ENCODE measurements at places on chromosomes 2 and 18.

DNA sequence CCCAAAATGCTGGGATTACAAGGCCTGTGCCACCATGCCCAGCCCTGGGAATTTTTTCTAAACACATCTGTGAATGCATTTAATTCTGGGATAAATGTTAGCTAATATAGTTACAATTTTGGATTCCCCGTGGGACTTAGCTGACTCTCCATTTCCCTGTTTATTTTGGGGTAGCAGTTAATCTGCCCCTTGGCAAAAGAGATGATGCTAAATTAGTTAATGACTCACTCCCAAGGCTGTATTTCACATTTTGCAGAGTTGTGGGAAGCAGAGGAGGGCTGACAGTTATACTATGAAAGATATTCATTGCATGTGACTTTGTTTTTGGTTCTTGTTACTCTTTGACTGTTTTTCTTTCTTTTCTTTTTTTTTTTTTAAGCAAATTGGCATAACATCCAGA lies 3.2 kb downstream of the MTHFD2 start:
- no peak for DNase-seq

- no peak for DNase-seq
Measured at GRCh38 chr2:134337631-134338030, 83.8 kb downstream of the MGAT5 start.

- DNase-seq: no peak
Measured at GRCh38 chr2:28247734-28248133, 144.9 kb upstream of the FOSL2 start.

DNA sequence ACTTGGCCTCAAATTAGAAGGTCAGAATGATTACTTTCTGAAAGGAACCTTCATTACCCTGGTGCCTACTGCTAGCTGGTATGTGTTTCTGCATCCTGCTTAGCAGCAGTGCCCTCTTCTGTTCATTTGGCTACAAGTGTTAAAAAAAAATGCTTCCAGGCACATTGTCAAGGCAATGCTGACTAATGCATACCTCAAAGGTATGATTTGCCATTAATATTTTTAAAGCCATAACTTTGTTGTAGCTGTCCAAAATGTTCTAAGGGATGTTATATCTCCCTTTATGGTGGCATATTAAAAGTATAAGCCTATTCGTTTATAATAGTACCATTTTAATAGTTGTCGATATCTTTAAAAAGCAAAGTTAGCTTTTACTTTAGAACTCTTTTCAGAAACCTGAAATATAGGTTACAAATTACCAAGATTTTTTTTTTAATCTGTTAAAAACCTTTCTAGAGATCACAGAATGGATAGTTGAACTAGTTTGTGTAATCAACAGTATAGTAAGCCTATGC lies 52.0 kb upstream of the FAM171B start:
- peak; percentile 18 for DNase-seq

DNA sequence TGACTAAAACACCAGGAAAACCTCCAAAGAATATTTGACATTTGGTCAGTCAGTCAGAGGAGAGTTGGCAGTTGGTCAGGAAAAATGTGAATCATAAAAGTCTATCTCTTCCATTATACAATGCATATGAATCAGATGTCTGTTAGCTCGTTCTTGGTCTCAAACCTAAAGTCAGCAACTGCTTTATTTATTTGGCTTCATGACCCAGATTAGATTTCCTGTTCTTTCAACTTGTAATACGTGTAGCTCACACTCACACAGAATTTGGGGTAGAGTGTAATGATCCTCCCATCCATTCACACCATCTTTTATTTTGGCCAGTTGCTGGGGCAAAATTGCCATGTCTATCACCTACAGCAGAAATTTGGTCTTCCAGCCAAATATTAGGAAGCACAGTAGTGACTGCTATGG lies 81.9 kb upstream of the COL5A2 start:
- DNase-seq: no peak

DNA sequence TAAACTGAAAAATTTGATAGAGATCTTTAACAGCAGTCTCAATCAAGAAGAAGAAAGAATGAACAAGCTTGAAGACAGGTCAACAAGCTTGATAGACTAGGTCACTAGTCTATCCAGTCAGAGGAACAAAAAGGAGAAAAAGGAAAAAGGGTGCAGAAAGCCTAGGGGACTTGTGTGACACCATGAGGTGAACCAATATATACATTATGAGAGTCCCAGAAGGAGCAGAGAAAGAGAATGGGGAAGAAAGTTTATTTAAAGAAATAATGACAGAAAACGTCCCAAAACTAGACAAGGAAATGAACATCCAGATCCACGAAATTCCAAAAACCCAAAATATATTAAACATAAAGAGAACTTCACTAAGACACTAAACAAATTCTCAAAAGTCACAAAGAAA lies 84.5 kb downstream of the VAPA start:
- no peak for DNase-seq

GRCh38 chr2:234076451-234076850 lies 25.9 kb downstream of the SPP2 start:
- DNase-seq: no peak

- no peak for DNase-seq
Measured at GRCh38 chr2:74505448-74506246, 1.8 kb downstream of the PCGF1 start.

DNA sequence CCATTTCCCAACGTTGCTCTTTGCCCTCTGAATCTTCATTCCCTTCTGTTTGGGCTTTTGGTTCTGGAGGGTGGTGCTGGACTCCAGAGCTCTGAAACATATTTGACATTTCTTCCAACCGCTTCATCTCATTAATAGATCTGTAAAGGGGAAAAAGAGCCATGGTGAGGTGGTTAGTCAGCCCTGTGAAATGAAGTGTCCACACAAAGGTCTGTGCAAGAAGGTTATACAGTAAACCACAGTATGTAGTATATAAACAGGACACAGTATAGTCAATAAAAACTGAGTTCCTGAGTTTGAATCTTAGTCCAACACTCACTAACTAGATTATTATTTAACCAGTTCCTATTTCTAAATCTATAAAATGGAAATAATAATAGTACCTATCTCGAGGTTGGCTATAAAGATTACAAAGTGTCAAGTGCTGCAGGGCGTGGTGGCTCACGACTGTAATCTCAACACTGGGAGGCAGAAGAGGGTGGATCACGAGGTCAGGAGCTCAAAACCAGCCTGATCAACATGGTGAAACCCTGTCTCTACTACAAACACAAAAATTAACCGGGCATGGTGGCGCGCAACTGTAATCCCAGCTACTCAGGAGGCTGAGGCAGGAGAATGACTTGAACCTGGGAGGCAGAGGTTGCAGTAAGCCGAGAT lies 13.1 kb downstream of the STARD7 start:
- DNase-seq: no peak

DNA sequence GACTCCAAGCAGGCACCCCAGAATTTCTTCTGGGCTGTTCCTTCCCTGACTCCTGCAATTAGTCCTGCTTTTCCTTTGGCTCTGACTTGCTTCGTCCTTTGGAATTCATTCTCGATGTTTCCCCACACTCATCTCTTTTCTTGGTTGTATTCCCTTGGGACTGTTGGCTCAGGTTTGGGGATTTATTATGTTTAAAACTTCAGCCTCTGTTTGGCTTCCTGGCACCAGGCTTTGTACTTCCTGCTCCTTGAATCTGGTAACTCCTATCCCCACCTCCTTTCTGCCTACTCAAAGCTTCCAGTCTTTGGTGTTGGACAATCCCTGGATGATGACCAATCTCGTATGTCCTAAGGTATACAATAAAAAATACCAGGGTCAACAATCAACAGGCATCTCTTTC lies 1.8 kb upstream of the KCNE4 start:
- no peak for DNase-seq

DNA sequence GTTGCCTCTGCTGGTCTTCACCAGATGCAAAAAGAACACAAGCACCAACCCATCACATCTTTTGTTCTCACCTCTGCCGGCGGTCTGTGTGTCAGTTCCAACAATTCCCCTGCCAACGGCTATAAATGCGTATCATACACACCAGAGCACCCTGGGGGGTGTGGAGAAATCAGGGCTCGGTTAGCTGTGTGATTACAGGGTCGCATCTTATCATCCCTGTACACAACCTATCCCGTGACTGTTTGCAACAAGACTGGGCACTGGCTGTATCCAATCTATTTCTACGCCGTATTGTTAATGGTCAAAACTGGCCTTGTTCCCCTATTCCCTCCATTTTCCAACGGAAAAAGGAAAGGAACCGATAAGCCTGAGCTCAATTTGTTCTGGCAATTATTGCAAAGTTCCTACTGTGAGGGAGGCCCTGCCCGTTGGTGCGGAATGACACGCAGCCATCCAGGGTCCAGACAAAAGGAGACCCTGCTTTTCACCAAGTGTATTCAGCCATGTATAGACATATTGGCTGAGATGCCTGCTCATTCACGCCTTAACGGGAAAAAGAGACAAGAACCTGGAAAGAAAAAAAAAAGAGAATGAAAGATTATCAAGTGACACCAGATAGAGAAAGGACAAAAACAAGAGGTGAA lies 136.9 kb downstream of the CDH20 start:
- DNase-seq: no peak

GRCh38 chr18:47490882-47491281 lies 239.4 kb upstream of the SKOR2 start:
- no peak for DNase-seq

- no peak for DNase-seq
Measured at GRCh38 chr2:55729136-55729685, 35.6 kb upstream of the PNPT1 start.

- DNase-seq: no peak
Measured at GRCh38 chr2:105068875-105069274, 31.0 kb downstream of the MRPS9 start.

GRCh38 chr2:120699292-120699691 lies 36.4 kb upstream of the GLI2 start:
- DNase-seq: no peak

GRCh38 chr2:8607606-8608005 lies 74.2 kb upstream of the ID2 start:
- DNase-seq: no peak

DNA sequence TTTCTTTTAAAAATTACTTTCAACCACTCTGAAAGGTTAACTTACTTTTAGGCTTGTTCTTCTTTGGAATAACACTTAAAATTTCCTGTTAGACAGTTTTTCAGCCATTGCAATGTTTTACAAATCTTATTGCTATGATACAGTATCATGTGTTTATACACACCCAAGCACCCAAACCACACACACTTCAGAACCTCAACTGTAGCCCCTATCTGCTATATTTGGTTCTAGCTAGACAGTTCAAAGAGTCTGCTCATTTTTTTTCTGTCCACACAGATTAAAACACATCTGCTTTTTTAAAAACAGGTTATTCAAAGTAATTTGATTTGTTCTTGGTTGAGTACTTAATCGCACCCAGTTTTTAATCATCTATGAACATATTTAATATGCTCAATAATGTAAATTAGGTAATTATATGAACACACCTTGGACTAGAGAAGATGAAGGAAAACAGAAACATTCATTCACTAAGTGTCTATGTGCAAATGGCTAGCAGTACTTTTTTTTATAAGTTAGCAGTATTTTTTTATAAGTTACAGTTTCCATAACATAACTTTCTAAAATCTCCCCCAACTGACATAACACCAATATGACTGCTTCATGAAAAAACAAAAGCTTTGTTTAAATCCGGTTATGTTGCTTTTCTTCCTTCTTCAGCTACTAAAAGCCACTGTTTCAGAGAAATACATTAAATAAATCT lies 17.6 kb downstream of the FBXO11 start:
- no peak for DNase-seq

DNA sequence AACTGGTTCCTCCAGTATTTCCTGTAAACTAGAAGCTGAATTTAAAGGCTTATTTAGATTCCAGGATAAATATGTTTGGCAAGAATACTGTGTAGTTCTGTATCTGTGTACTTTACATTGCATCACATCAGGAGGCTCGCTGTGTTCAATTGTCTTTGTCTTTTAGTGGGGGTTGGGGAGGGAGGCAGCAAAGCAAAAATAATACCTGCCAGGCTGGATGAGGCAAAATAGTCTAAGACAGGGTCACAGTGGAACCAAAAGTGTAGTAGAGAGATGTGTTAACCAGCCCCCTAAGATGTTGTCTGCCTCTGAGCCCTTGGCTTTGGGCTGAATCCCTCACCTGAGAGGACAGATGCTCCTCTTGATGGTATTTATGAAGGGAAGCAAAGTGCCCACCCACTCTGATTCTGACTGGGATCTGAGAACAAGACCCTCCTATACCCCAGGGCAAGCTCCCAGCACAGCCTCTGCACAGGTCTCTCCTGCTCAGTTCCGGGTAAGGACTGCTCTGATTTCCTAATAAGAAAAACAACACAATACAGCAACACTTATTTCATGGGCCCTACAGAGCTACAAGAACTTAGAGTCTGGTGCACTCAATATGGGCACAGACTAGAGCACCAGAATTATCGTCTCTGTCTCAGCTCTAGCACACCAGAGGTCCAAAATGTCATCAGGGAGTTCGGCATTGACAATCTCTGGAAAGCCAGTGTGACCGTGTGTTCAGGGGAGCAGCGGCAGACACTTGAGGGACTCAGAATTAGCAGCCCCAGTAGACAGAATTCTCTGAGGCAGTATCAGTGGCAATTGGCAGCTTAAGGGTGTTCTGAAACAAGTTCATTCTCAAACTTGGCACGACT lies 7.2 kb upstream of the AFTPH start:
- no peak for DNase-seq

DNA sequence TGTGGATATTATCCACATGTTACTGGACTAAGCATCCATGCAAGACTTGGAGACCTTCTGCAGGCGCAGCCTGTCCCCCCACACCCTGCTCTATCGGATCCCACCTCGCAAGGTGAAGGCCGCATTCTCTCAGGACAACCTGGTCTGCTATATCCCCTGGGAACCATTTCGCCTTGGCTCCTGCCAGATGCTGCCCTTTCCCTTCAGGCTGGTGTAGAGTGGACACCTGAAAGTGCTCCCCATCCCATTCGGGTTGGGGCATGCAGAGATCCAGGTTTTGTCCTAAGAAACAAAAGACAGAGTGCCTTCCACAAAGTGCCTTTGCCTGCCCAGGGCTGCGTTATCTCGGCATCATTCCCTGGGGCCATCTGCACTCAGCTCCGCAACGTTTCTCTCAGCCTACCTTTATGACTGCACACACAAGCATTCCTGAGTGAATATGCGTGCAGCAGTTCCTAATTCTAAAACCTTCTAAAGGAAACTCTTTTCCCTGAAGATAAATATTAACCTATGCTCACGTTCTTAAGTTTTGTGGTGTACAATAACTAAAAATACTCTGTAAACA lies 20.5 kb downstream of the FHL2 start:
- no peak for DNase-seq

DNA sequence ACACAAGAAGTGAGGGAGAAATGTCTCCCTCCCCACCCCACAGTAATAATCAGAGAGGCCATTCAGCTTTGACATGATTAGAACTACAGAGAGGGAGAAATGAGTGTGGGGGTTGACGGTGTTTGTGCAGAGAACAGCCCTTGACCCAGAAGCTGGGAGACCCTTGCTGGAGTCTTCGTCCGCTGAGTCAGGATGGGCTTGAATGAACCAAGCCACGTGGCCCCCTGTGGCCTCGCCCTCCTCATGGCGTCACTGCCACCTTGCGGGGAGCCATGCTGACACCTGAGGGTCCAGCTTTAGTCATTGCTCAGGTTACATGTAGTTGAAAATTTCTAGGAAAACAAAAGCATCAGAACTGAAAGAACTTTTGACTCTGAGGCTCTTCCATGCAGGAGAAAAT lies 101.2 kb downstream of the DGKD start:
- no peak for DNase-seq
